RPMI8226 (cell line): ENCODE measurements at places on chromosomes 3 and 15.
A peak's percentile ranks its signal among the peaks of the same experiment; 100 is the strongest.

DNA sequence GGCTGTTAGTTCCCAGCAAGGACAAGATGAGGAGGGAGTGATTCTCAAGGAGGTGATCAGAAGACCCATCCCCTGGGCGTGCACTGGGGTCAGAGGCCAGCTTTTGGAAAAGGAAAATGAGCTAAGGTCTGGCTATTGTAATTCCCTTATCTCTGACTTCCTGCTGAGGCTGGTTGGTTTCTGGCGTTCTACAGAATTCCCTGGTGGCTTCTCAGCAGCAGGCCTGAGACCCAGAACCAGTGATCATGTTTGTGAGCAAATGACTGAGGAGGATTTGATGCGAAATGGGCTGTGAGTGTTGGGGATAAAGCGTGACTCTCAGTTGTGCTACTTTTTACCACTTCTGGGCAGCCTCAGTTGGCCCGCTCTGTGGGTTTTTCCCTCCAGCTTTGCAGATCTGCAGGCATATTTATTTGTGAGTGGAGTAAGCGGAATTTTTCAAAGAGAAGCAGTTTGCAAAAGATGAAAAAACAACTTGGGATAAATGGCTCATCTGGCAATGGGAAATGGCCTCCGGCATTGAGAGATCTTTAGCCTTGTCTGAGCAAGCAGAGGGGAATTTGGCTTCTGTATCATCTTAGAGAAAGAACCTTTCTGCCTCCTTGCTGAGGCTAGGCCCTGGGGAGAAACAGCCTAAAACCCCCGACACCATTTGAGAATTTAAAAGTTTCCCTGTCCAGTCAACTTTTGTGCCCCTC lies 102.7 kb downstream of the SLCO3A1 start:
- DNase-seq = no peak

- DNase-seq = no peak
These were observed 129.8 kb downstream of the MINAR1 start for GRCh38 chr15:79561982-79562381.

- no peak for DNase-seq
These were observed 84.1 kb downstream of the CCNL1 start for GRCh38 chr3:157075693-157076420.

DNA sequence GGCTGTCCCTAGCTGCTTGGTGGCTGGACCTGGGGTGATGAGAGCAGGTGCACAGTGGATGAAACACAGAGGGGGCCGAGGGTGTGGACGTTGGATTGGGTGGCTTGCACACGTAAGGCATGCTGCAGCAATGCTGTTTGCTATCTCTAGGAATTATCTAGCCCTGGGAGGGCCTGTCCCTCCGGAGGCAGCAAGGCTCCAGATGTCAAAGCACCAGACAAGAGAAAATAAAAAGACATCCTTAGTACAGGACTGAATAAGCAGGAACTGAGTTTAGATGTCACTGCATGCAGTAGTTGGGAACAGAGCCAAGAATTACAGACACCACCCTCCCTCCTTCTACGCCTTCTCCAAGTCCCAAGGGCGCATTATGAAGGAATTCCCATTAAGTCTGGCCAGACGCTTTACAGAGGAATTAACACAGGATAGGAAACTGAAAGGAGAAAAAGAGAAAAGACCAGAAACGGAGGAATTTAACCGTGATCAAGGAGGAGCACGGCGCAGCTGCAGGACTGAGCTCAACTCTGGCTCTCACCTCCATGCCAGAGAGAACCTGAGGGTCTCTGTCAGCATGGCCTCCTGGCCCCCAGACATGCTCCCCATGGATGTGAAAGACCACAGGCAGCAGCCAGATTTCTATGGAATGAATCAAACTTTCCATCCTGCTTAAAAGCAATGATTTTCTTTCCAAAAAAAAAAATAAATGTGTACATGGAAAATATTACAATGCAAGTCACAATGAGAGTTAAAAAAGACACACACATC lies 13.8 kb downstream of the ATP10A start:
- peak; percentile 60 for DNase-seq

DNA sequence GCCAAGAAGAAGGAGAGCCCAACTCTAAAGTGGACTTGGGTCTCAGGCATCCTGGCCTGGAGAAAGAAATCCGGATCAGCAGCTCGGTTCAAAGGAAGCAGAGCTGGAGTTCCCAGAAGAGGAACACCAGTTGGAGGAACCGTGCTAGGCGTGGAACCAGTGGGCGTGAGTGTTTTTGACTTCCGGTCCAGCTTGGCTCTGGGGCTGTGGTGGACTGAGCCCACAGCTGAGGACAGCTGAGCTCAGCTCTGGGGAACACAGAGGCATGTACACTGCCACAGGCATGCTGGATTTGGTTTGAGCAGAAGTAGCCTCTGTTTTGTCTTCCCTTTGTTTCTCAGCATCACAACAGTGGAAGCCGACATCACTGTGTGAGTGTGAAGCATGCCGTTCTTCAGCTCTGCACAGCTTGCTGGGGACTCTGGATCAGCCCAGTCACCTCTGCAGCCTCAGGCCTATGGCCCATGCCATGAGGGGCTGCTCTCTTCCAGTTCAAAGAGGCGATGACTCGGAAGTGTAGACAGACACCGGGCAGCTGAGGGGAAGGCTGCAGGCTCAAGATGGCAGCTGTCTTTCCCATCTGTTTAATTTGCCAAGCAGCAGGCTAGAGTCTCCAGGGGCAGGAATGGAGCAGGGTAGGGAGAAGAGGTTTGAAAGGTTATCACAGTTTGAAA lies 185.8 kb upstream of the UBE3A start:
- no peak for DNase-seq

DNA sequence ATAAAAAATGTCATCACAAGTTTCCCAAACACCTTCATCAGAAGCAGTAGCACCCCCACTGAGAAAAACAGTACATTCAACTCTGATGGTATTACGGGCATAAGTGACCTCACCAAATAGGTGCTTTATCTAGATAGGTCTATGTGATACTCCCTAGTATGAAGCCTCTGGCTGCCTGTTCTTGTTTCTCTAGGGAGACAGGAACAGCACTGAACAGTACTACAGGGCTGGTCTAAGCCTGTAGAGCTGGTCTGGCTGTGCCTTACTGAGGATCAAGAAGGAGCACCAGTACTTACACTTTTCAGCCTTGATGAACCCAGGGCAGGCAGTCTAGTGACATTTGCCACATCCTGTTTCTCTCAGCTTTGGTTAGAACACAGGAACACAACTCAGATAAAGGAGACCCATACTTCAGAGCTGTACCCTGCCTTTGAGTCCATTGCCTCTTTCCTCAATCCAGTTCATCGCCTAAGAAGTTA lies 35.9 kb downstream of the OXNAD1 start:
- DNase-seq = no peak

- no peak for DNase-seq
These were observed 14.5 kb downstream of the APBA2 start for GRCh38 chr15:28900041-28900891.

DNA sequence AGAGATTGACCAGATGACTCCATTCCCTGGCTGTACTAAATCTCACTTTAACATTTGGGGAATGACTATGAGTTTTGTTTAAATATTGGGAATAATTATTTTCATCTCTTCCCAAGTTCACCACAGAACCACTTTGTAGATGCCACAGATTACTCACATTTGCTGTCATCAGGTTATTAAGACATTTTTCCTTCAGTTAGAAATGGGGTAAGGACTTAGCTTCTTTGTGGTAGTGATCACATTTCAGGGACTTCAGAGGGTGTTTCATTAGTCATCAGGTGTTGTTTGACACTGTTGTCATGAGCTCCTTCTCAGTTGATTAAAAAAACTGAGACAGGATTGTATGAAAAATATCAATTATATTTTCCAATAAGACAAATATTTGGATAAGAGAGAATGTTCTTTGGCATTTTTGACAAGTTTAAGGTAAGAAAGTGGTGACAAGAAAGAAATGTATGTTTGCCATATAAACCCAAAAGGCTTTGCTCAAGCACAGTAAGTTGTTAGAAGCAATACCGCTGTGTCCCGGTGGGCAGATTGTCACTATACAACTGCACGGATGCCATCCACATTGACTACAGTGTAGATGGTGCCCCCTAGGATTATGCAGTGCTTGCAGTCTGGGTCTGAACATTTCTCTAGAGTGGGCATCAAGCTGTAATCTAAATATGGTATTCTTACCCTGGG lies 22.3 kb downstream of the FBXL2 start:
- DNase-seq = no peak

GRCh38 chr15:90938261-90938660 lies 3.2 kb downstream of the UNC45A start:
- DNase-seq = no peak

DNA sequence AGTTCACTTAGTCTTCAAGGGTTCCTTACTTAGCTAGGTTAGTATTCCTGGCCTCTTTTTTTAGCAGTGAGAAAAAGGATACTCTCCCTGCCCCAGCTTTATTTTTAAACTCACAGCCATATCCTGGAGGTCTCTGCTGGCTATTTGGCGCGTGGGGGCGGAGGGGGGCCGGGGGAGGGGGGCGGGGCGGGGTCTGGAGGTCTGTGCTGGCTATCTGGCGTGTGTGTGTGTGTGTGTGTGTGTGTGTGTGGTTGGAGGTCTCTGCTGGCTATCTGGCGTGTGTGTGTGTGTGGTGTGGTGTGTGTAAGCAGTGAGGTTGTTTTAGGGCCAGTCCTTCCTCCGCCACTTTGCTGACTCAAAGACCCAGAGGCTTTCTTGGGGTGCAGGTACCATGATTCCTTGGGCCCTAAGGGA lies 579 bp upstream of the PLAAT1 start:
- no peak for DNase-seq

- peak; percentile 72 for DNase-seq
These were observed 60.9 kb downstream of the STRIT1 start for GRCh38 chr3:155232605-155233004.

DNA sequence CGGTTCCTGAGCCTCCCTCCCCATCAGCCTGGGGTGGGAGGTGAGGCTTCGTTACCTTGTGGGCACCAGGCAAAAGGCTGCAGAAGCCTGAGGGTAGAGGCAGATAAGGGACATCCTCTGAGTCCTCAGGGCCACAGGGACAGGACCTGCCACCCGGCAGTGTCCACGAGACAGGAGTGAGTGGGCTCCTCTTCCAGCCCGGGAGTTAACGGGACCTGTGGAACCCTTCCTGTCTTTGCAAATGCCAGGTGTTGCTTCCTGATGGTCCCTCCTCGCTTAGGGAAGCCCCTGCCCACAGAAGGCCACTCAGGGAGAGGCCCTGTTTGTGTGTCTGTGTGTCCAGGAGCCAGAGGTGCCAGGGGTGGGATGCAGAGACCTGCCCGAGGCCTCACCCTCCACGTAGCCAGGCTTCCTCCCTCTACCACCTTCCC lies 111.1 kb upstream of the ALDH1A3 start:
- DNase-seq = no peak

- DNase-seq = no peak
These were observed 228.0 kb downstream of the XXYLT1 start for GRCh38 chr3:195042743-195043606.

DNA sequence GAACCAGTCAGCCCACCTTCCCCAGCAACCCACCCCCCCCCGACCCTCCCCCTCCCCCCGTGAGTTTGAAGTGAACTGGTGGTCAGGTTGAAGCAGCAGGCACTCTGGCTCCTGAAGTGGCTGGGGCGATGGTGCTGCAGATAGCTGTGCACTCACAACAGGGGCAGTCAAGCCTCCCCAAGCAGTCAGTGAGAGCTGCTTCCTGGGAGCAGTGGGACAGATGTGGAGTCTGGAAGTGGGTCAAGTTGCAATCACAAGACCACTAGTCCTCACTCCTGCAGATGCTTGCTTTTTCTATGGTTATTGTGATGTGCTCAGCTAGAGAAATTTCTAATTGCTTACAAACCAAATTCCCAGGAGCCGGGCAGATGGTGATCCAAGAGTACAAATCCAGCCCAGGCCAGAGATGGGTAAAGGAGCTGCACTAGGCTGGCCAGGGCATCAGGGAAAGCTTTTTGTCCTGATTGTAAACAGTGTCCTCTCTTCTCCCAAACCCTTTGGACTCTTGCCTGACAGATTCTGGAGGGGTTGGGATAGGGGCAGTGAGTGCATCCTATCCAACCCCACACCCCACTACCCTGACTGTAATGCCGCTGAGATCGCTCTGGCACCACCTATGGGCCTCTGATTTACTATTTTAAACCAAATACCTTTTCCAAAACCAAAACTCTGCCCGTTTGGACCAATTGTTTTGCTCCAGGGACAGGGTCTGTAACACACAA lies 9.8 kb upstream of the CLPX start:
- DNase-seq = no peak

DNA sequence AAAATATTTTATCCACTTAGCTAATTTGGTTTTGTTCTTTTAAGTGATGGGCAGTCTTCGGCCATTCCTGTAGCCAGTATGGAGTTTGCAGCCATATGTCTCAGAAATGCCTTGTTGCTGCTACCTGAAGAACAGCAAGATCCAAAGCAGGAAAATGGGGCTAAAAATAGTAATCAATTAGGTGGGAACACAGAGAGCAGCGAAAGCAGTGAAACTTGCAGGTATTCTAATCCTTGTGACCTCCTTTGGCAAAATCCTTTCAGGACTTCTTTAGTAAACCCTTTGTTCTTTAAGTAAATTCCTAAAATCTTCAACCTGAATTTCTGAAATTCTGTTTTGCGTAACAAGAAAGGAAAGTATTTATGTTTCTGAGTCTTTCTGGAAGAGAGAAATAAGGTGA lies 49.8 kb downstream of the CNOT10 start:
- no peak for DNase-seq

- no peak for DNase-seq
These were observed 164.9 kb upstream of the ADAMTS9 start for GRCh38 chr3:64852738-64853137.

- DNase-seq = no peak
These were observed 123.4 kb downstream of the EPHB1 start for GRCh38 chr3:134918441-134918840.

DNA sequence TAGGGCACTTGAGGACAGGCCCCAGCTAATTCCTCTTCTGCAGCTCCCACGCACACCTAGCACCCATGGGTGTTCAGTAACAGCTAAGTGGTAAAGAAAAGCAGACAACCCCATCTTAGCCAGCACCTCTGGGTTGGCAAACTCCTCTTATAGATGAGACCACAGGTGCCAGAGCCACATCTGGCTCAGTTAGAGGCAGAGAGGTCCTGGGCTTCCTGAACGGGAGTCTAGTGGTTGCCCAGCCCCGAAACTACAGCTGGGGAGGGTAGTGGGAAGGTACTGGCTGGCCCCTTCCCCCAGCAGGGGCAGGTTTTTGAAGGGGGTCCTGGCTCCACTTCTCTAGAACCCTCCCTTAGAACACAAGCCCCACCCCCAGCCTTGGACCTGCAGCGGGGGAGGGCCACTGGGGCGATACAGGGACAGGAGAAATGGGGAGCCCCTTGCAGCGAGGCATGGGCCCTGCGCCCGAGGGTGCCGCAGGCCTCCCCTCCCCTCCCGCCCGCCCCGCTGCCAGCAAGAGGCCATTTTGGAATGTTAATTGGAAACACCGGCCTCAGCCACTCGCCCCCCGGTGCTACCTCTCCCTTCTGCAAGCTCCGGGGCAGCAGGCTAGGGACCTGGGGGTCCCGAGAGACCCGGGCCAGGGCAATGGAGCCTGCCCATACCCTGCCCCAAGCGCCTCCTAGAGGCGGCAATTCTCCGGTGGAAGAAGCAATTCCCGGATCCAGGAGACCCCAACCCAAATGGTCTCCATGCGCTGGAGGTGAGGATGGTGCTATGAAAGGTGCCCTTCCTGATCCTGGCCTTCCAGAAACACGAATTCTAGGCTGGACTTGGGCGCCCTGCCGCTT lies 1.5 kb downstream of the DUSP7 start:
- DNase-seq = peak; percentile 46

- DNase-seq = no peak
These were observed 71.6 kb upstream of the ZNF280D start for GRCh38 chr15:56804938-56805337.
